ENCODE measurements at places on chromosomes 4 and X.

GRCh38 chr4:145936997-145937901 lies 1.4 kb downstream of the ZNF827 start:
- DNase-seq, result peak; percentile 33

DNA sequence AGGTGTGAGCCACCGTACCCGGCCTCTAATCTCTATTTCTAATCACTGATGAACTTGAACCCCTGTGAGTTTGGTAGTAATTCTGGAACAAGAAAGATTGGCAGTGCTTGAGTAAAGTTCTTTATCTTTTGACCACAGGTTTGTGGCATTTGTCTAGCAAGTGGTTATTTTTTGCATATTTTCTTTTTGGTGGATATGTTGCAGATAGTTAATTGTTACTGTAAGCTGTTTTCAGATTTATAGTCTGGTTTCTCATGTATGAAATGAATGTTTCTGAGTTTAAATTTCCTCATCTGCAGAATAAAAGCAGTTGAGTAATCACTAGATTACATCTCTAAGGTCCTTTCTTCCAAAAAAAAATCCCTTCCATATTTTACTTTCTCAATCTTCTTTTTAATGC lies 105.2 kb downstream of the GASK1B start:
- no peak for DNase-seq

DNA sequence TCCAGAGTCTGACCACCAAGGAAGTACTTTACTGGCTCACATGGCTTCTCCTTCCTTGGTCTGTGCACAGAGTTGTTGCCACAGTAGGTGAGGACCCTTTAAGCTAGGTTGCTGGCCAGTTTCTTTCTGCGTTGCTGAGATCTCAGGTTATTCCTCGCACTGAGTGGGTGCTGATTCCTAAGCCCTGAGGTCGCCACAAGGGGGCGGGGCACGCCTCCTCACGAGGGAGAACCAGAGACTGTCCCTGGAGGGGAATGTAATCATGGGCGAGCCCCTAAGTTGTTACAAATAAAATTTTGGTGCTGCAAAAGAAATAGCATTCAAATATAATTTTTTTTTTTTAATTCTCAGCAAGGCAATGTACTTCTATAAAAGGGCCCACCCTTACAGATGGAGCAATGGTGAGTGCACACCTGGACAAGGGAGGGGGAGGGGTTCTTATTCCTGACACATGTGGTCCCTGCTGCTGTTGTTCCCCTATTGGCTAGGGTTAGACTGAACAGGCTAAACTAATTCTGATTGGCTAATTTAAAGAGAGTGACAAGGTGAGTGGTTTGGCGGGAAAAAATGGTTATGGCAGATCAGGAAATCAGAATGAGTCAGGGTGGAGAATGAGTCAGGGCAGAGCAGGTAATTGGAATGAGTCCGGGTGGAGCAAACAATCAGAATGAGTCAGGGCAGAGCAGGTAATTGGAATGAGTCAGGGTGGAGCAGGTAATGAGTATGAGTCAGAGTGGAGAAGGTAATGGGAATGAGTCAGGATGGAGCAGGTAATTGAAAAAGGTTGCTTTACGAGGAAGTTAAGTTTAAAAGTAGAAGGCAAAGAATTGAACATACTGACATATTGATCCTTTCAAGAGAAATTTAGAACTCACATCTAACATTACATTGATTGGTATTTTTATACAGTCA lies 107.5 kb downstream of the VSIG4 start:
- no peak for DNase-seq

GRCh38 chrX:132489578-132490419 lies 961 bp upstream of the MBNL3 start:
- peak; percentile 10 for DNase-seq

DNA sequence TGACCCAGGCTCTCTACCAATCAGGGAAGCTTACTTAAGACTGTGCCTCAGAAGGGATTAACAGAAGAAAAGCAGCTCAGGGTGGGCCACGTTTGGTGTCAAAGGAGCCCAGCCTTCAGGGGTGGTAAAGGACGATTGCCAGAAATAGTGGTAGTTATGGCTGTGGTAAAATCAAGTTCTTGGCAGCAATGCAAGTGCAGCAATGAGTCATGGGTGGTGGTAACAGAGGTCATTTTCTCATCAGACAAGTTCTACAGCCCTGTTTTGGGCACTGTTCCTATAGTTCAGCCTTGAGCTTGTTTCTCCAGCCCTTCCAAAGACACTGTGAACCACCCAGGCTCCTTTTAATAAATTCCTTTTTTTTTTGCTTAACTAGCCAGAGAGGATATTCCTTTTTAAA lies 120.3 kb downstream of the EFHC2 start:
- DNase-seq, result no peak

DNA sequence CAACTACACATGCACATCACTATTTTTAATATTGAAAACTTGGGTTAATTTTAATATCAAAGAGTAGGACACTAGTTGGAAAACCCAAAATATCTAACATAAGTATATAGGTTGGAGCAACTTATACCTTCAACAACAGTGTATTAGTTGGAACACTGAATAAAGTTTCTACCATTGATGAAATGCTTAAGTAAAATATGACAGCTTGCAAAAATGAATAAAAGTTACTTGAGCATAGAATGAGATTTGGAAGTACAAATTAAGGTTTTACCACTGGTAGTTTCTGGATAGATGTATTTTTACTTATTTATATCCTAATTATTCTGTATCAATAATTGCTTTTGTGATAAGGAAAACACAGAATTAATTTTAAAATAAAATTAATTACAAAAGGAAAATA lies 1079.6 kb downstream of the ADGRL3 start:
- DNase-seq, result no peak

DNA sequence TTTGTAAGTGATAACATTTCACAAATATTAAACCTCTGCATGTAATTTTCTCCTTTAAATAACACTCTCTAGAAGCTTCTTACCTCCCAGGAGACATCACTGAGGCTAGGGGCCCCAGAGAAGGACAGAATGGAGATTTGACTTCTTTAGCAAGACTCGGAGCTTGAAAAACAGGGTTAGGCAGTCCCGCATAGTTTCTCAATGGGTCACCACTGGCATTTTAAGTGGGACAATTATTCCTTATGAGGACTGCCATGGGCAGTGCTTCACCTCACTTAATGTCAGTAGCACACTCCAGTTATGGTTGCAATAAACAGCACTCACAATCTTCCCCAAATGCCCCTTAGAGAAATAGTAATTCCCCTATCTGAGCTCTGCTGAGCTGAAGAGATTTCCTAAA lies 66.7 kb upstream of the NOCT start:
- no peak for DNase-seq

DNA sequence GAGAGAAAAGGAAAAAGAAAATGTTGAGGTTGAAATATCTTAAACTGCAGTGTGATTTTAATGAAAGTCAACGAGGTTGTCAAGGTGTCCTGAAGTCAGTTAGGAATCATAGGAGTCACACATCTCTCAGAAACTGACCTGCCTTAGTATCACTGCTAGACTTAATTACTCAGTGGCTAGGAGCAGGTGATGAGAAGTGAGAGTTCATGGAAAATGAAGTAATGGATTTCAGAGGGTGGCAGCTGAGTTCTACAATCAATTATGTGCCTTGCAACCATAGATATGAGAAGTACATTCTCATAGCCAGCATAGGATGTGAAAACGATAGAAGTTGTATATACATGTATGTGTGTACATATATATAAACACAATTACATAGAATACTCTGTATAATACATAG lies 1269.7 kb downstream of the FSTL5 start:
- no peak for DNase-seq

DNA sequence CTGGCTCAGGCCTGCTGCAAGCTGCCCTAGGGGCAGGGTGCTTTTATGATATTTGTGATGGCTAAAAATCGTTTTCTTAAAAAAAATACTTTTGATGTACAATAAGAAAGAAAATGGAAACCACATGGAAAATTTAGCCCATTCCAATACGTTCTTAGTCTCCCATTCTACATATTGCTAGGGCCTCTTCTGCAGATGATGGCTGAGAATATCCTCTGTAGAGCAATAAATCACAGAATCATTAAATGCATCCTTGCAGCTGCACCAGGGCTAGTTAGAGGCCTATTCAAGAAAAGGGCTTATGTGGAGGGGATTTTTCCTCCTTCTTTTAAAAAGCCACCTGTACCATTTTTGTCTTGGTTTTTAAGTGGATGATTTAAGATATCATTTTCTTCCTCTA lies 97.6 kb upstream of the C1GALT1C1 start:
- DNase-seq, result no peak

GRCh38 chr4:78145622-78146021 lies 88.5 kb downstream of the FRAS1 start:
- no peak for DNase-seq

- no peak for DNase-seq
These were observed 577.4 kb upstream of the FTHL17 start for GRCh38 chrX:31649201-31649600.

DNA sequence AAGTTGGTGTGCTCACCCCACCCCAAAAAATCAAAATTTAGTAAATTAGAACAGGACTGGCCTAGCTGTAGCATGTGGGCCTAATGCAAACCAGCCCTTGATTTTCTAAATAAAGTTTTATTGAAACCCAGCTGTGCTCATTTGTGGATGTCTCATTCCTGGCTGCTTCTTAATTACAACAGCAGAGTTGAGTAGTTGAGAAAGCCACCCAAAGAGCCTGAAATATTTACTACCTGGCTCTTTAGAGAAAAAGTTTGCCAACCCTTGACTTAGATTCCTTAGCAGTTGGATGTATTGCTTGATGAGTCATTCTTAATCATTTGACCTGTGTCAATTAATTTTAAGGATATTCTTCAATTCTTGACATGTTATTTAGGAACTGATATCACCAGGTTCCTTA lies 168.3 kb upstream of the PUDP start:
- DNase-seq, result no peak

DNA sequence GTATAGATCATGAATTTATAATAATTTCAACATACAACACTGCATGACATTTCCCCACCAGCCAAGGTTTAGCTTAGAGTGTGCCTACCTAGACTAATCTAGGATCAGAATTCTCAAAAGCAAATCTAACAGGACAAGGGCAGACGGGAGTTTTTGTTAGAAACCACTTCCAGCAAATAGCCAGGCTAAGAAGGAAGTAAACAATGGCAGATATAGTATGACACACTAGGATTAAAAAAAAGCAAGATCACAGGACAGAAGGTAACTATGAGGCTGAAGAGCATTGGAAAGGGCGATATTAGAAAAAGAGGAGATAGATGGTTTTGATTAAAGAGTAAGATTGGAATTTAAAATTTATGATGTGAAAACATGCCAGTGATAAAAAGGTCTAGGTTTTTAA lies 124.8 kb downstream of the LRBA start:
- DNase-seq, result no peak

Data from stimulated activated CD8-positive, alpha-beta memory T cell treated with anti-CD3 and anti-CD28 coated beads, Interleukin-12 subunit alpha, Interleukin-12 subunit beta, amount 100 ng/mL, for 4 hours (primary cell).